ENCODE measurements at places on chromosomes 7 and 10. TPM values are rescaled to one million over a fixed set of nuclear protein-coding genes. Genes with fewer than 3 reads are reported as not detected.

OR2A12 gene
- total RNA-seq, result not detected

TFR2 gene
- 11.7 TPM for total RNA-seq

SPRN gene
- not detected for total RNA-seq

AP1S1 gene
- total RNA-seq, result 41.7 TPM

CALHM3 gene
- total RNA-seq, result not detected

PTEN gene
- 86.1 TPM for total RNA-seq

SFXN2 gene
- total RNA-seq, result 28.6 TPM

PRSS2 gene
- not detected for total RNA-seq

FASTK gene
- 80.0 TPM for total RNA-seq

STEAP2 gene
- 0.02 TPM for total RNA-seq

GBX1 gene
- total RNA-seq, result not detected

HABP2 gene
- not detected for total RNA-seq

LSM8 gene
- total RNA-seq, result 53.0 TPM

DGKB gene
- not detected for total RNA-seq

UNC5B gene
- total RNA-seq, result not detected

MYPN gene
- not detected for total RNA-seq

LDB3 gene
- not detected for total RNA-seq

ST8SIA6 gene
- total RNA-seq, result 0.32 TPM

PHYHIPL gene
- not detected for total RNA-seq

CEP41 gene
- 23.5 TPM for total RNA-seq

INSYN2A gene
- total RNA-seq, result not detected

SCART1 gene
- total RNA-seq, result 1.8 TPM

PPP1R9A gene
- not detected for total RNA-seq

ASAH2 gene
- 1.3 TPM for total RNA-seq

BAMBI gene
- total RNA-seq, result 0.09 TPM

AGR2 gene
- not detected for total RNA-seq

TRIM74 gene
- 1.5 TPM for total RNA-seq

SMURF1 gene
- total RNA-seq, result 11.1 TPM

POLR2J gene
- total RNA-seq, result 51.7 TPM

SPDYE5 gene
- total RNA-seq, result not detected

SCRN1 gene
- 0.86 TPM for total RNA-seq

RPEL1 gene
- total RNA-seq, result not detected

Measured in T-helper 2 cell treated with Interferon-gamma antibody and Interleukin-4, amounts not matched to agents 100 ng/mL and 5 ng/mL, for 36 hours (primary cell).